A549 treated with CORT108297 at 1 μM for 4 hours (cell line): ENCODE measurements at places on chromosomes 4 and X. TPM values are rescaled to one million over a fixed set of nuclear protein-coding genes. Genes with fewer than 3 reads are reported as not detected.

GAGE1 gene
- total RNA-seq, result not detected in 5 replicates

CFI gene
- 0.46 to 0.81 TPM (median 0.63 TPM) in 5 replicates for total RNA-seq

SHROOM4 gene
- total RNA-seq, result not detected in 5 replicates

CHRDL1 gene
- 0.01 to 0.06 TPM in 2 of 5 replicates, not detected in the others for total RNA-seq

HSD17B13 gene
- total RNA-seq, result 0.04 to 0.08 TPM in 2 of 5 replicates, not detected in the others

SMR3A gene
- total RNA-seq, result not detected in 5 replicates

ZCCHC18 gene
- 0.07 to 0.35 TPM (median 0.10 TPM) in 5 replicates for total RNA-seq

MGARP gene
- 0.66 to 0.97 TPM (median 0.83 TPM) in 5 replicates for total RNA-seq

FAM90A26 gene
- not detected in 5 replicates for total RNA-seq
